ENCODE measurements at places on chromosomes 16 and 17. TPM values are rescaled to one million over a fixed set of nuclear protein-coding genes. Genes with fewer than 3 reads are reported as not detected.
A peak's percentile ranks its signal among the peaks of the same experiment; 100 is the strongest.

DNA sequence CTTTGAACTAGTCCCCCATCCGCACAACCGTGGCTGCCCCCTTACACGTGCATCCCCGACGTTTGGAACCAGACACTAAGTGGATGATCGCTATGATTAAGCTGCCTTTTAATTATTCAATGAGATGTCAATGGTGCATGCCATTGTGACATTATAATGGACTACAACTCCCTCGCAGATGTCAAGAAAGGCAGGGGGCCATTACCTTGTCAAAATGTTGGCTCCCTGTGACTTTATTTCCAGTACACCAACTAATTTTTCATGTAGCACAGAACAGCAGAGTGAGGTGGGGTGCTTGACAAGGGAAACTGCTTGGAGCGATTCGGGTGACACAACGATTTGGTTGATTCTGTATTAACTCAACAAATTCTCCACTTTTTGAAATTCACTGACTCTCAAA, 26.5 kb downstream of the ASIC2 start:
- no peak for DNase-seq

- no peak for DNase-seq
Observed at GRCh38 chr17:48030531-48030930, 7.1 kb downstream of the COPZ2 start.

GRCh38 chr17:43842975-43843325, 4.0 kb upstream of the CD300LG start:
- DNase-seq: no peak

- DNase-seq: no peak
Observed at GRCh38 chr17:72987166-72987565, 105.3 kb downstream of the SLC39A11 start.

DNA sequence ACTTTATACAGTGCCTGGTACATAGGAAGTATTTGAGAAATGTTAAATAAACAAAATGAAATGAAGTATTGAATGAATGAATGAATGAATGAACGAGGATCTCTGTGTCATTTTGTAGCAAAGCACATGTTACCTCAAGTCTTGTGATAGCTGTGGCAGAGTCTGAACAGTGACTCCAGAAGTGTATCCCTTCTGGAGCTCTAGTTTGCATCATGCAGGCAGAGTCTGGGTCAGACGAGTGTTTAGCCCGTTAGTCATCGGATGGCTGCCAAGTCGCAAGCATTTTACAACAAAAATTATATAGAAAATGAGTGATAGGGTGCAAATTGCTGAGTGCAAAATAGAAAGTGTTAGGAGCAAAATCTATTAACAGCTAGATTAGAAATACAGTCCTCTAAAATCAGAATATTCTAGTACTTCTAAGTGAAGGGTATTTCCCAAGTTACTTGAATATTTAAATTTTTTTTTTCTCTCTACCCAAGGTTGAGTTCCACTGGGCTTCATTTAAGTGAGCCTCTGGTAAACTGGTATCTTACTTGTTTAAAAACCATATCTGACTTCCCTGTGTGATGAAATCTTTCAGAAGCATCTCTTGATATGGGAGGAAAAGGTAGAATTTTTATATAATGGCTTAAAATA, 113.3 kb downstream of the FTO start:
- peak; percentile 35 for DNase-seq

GRCh38 chr16:88617268-88618031, 20.9 kb upstream of the IL17C start:
- no peak for DNase-seq

DNA sequence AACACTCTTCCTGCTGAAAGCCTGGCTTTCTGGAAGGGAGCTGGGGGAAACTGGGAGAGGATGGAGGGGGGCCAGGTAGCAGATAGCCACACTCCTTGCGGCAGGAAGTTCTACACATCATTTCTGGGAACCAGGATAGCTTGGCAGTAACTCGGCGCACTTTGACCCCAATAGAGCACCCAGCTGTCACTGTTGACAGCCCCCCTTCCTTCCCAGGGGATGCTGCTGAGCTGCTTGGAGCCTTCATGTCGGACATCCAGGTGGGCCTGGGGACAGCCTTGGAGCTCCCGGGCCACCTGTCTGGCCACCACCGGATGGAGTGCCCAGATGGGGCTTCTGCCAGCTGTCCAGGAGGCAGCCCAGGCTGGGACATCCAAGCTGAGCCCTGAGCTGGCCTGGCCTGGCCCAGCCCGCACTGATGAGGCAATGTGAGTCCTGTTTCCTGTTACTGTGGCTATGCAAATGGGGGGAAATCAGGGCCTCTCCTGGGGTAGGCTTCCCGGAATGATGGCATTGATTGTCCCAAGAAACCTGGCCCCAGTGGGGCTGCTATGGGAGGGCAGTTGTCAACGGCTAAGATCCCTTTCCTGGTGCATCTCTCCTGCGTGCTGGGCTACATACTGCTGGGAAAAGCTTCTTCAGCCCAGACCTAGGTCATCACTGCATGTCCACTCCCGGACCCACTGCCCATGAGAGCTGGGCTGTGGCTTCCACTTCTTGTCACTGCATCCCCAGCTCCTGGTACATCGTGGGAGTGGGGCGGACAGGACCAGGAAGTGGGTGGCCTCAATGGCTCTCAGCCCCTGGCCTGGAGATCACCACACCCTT, 50.0 kb downstream of the SOCS1 start:
- DNase-seq: no peak

- DNase-seq: no peak
Observed at GRCh38 chr16:14354561-14355351, 275.3 kb downstream of the PARN start.

- no peak for DNase-seq
Observed at GRCh38 chr16:67283039-67283825, 3.9 kb downstream of the PLEKHG4 start.

DNA sequence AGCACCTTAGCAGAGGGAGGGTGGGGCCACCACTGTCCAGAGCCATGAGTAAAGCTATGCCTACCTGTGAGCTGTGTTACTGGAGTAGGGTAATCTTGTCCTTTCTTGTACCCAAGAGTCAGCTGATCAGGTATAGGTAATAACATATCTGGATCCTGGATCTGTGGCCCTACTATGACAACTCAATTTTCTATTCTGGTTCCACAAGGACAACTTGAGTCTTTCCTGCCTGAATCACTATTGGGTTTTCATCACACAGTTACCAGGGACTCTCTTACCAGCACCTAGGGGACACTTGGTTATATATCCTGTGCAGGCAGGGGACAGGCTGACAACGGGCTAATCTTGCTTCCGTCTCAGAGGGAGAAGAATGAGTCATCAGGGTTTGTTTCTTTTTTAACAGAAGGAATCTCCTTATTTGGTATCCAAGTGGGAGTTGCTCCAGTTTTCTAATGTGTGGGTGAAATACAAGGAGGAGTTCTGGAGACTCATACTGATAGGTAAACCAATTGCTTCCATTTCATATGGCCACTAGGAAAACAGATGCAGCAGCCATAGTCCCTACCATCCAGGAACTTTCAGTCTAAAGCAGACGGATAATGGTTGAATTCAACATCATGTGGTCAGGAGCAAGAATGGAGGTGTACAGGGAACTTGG, 6.8 kb downstream of the ZNF267 start:
- DNase-seq: no peak

DNA sequence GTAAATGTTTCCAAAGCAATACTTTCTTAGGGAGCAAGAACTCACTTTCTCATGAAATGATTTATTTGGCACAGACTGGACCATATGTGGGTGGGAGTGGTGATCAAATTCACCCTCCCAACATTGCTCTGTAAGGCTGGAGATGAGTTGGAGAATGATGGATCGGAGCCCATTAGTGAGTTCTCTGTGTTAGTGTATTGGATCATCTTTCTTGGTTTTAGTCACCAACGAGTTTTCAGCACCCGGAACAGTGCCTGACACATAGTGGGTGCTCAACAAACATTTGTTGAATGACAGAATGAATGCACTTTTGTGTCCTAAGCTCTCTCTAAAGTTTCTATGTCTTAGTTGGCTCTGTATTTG, 104.5 kb upstream of the FAM20A start:
- no peak for DNase-seq

- DNase-seq: no peak
Observed at GRCh38 chr16:74991268-74991592, 6.3 kb upstream of the WDR59 start.

DNA sequence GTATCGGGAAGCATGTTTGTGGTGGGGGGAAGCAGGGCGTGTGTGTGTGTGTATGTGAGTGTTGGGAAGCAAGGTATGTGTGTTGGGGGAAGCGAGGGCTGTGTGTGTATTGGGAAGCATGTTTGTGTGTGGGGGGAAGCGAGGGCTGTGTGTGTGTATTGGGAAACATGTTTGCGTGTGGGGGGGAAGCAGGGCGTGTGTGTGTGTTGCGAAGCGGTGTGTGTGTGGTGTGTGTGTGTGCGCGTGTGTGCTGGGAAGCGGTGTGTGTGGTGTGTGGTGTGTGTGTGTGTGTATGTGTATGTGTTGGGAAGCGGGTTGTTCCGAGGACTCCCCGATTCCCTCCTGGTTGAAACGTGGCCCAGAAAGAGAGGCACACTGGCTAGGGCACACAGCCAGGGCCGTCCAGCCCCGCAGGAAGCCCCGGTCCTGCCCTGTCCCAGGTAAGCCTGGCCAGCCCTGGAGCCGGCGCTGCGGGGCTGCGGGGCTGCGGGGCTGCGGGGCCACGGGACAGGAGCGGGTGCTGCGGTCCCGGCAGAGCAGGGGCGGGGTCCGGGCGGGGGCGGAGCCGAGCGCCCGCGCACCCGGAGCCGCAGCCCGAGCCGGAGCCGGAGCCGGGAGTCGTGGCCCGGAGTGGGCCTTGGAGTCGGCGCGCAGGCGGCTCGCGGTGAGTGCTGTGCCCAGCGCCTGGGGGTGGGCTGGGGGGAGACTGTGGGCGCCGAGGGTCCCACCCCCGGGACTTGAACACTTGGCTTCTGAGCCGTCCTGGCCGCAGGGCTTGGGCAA, at the start of gene NOD2:
NOD2 (plus strand) TSS at position 608 of the 783 bp plus-strand sequence. CDS start 5,890 bp downstream, outside the sequence.
- no peak for DNase-seq

GRCh38 chr17:27547301-27547683, 83.7 kb upstream of the LGALS9 start:
- DNase-seq: no peak

GRCh38 chr17:46976626-46977270, 2.3 kb downstream of the RPRML start:
- no peak for DNase-seq

- DNase-seq: no peak
Observed at GRCh38 chr17:81667754-81668153, 1.2 kb downstream of the CCDC137 start.

DNA sequence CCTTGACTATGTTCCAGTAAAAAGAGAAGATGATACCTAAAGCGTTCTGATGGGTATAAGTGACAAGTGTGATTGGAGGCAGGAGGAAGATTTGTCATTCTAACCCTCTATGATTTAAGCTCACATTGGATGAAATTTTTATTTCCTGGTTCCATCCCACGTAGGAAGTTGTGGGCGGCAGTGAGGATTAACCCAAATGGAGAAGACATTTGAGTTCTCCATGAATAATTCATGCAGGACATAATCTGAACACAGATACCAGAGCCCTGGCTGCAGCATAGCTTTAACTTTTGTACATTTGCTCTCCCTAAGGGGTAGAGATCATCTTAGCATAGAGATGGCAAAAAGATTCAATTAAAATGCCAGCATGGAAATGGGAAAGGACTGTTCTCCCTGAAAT, 146.3 kb downstream of the SLC39A11 start:
- DNase-seq: no peak

- DNase-seq: no peak
Observed at GRCh38 chr16:85931596-85932402, 32.8 kb downstream of the IRF8 start.

GRCh38 chr17:69528035-69528434, 113.5 kb downstream of the MAP2K6 start:
- DNase-seq: no peak

DNA sequence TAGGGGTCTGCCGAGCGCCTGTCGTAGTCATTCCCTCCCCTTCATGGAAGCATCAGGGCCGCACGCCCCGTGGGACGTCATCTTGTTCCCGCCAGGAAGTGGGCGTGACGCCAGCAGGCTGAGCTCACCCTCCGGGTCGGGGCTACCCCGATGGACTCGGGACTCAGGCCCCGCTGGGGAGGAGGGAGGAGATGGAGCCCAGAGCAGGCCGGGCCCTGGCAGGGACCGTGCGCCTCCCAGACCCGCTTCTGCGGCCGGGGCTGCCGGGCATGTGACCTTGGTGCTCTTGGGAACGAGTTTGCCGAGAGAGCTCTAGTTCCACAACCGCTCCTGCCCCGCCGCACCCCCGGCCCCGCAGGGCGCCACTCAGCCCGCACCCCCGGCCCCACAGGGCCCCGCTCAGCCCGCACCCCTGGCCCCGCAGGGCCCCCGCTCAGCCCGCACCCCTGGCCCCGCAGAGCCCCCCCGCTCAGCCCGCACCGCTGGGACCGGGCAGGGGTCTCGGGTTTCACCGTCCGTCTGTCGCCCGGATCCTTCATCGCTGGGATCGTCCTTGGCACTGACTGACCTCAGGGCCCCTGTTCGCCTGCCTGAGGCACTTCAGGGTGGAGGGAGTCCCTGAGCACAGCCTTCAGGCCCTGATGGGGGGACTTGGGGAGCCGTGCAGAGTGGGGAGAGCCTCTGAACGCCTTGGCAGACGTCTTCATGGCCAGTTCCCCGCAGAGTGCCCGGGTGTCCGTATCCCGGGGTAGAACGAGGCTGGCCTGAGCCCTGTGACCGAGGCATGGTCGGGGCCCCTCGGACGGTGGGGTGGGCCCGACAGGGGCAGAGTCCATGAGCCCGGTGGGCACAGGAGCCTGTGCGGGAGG, 5.8 kb downstream of the CACNA1H start:
- DNase-seq: peak; percentile 64

- DNase-seq: no peak
Observed at GRCh38 chr17:49316889-49317675, 45.0 kb downstream of the ZNF652 start.

DNA sequence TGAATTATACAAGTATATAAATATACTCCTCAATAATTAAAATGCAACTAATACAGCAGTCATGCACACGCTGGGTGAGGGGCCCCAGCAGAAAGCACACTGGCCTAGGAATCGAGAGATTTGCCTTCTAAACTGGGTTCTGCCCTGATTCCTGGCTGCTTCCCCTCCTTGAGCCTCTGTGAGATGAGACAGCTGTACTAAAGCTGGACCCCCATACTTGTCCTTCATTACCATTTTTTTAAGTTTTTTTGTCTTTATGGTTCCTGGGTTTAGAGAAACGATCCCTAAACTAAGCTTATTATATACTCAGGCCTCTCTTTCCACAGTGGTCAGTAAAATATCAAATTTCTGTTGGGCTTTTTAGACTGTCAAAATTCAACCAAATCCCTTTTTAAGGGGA, 195.1 kb upstream of the DYNLRB2 start:
- DNase-seq: no peak

GRCh38 chr16:89612415-89613166, 851 bp upstream of the DPEP1 start:
- no peak for DNase-seq

Gene RHBDF1
- 15.3 TPM for polyA plus RNA-seq

Gene CHMP6
- polyA plus RNA-seq: 45.6 TPM

Gene TEKT5
- polyA plus RNA-seq: not detected

Gene SLC12A3
- not detected for polyA plus RNA-seq

Gene KCNH6
- not detected for polyA plus RNA-seq

Gene KRT33B
- polyA plus RNA-seq: not detected

Gene TPSD1
- polyA plus RNA-seq: 0.10 TPM

Gene SCIMP
- polyA plus RNA-seq: 0.27 TPM

Gene BICDL2
- not detected for polyA plus RNA-seq

Gene CISD3
- polyA plus RNA-seq: 39.6 TPM

Gene EXOC7
- polyA plus RNA-seq: 43.7 TPM

Gene TPSG1
- not detected for polyA plus RNA-seq

Gene KRT27
- 0.01 TPM for polyA plus RNA-seq

Gene SLC22A31
- not detected for polyA plus RNA-seq

All from psoas muscle (tissue), 8 donors.